ENCODE measurements at places on chromosomes 5 and 9.

- no peak for DNase-seq
Measured at GRCh38 chr5:172807766-172808311, 26.2 kb upstream of the ERGIC1 start.

DNA sequence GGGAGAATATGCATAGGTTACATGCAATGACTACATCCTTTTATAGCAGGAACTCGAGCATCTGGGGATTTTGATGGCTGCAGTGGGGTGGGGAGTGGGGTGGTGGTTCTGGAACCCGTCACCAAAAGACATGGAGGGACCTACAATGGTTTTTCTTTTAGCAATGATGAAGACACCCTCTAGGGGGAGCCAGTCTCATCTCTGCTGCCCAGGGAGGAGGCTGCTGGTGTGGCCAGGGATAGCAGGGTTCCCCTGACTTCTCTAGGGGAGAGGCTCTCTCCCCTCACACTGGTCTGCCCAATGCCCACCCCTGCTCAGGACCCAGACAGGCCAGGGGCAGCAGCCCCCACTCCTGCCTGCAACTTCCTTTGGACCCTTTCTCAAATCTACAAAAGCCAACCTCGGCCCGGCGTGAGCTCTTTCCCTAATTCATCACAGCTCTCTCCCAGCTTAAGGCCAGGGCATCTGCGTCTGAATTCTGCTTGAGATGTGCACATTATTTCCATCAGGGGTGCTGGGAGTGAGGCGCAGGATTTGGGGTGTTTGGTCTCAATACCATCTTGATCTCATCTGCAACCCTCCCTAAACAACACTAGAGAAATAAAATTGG, 73.6 kb upstream of the RETREG1 start:
- DNase-seq, result peak; percentile 22

DNA sequence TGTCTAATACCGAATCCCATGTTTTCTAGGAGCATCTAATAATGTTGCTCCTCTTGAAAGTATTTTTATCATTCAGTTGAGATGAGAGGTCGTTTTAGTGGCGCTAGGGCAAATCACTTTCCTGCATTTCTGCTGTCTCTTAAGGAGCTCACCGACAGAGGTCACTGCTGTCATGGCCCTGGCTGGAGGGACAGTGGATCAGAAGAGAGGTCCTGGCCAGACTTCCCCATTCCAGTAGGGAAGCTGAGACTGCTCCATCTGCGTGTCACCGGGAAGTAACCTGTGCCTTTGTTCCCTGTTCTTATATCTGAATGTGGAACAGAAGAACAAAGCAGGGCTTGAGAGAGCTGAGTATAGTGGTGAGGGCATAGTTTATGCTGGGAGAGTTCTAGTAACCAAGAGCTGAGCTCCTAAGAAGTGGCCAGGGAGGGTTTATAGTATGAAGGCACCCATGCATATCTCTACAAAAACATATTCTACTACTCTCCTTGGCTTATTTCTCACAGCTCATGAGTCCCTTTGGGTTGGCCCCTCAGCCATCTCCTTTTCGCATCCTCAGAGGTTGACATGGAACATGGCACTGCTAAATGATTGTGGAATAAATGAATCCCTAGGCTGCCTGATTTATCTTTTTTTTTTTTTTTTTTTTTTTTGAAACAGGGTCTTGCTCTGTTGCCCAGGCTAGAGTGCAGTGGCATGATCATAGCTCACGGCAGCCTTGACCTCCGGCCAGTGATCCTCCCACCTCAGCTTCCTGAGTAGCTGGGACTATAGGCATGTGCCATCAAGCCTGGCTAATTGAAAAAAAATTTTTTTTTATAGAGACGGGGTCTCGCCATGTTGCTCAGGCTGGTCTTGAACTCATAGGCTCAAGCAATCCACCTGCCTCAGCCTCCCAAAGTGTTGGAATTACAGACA, 27.2 kb downstream of the ATP6V0E1 start:
- DNase-seq, result peak; percentile 19

DNA sequence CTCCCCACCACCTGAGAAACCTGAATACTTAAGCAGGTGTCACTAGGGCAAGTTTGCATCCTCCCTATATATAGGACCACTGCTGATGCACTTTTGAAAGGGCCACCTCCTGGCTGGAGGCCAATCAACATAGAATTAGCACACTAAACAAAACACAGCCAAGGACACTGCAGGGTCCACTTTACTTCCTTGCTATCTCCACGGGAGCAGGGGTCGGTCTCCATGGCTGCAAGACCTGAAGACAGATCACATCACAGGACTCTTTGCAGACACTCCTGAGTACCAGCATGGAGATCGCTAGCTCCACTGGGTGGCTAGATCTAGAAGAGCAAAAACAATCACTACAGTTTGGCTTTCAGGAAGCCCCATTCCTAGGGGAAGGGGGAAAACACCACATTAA, 72.3 kb downstream of the C9orf153 start:
- no peak for DNase-seq

GRCh38 chr5:159671886-159672285, 244.4 kb upstream of the ADRA1B start:
- DNase-seq, result no peak

DNA sequence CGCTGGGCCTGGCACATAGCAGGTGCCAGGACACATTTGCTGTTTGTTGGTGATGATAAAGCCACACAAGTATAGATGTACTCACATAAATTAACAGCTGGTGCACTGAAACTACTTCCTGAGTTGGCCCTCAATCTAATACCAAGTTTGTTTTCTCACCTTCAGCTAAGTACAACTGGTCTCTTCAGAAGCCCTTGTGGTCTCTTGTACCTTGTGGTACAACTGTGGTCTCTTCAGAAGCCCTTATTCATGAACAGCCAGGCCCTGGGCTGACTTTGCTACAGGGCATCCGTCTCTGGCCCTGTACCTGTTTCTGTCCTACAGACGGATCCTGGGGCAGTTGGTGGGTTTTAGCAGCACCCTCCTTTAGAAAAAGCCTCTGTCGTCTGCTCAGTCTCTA, 81.5 kb downstream of the DAB2IP start:
- DNase-seq, result no peak

- no peak for DNase-seq
Measured at GRCh38 chr5:99544356-99544755, 615.5 kb upstream of the CHD1 start.

DNA sequence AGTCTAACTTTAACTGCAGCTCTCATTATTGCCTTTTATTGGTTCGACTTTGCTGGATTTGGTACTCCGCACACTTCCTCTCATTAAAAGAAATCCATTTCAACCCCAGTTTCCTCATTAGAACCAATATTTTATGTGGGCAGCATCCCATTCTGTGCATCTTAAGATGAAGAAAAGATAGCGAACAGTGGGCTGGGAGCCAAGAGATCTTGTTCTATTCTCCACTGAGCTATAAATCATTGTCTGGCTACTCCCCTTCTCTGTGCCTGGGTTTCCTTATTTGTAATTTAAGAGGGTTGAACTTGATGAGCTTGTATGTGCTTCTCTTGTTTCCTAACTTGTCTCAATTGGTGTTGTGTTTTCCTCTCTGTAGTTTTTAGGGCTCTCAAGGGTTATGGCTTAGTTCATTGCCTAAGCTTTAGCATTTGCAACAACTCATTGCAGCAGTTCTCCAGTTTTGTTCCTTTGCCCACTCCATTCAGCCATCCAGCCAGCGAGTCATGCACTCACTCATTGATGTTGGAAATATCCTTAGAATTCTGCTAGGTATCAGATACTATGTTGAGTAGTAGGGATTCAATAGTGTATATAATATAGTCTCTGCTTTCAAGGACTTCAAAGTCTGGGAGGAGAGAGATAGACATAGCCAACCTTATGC, 273.3 kb upstream of the TNC start:
- no peak for DNase-seq

GRCh38 chr5:178238711-178239592, 6.3 kb upstream of the PHYKPL start:
- DNase-seq, result no peak

DNA sequence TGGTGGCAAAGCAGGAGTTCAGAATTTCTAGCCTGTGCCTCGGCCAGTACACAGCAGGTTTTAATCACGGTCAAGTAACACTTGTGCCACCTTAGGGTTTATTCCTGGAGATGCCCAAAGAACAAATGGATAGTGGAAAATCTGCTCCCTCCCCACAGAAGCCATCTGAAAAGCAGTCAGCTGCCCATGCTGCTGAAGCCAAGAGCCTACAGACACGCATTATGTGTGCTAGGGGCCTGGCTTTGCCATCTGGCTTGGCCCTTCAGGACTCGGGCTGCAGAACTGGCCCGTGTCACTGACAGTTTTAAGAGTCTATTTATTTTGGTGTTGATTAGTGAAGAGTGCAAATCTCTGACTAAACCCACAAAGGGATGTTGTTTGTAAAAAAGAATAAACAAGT, 11.1 kb downstream of the ARSB start:
- no peak for DNase-seq

GRCh38 chr9:137243626-137244485, 2.8 kb downstream of the TUBB4B start:
- no peak for DNase-seq

DNA sequence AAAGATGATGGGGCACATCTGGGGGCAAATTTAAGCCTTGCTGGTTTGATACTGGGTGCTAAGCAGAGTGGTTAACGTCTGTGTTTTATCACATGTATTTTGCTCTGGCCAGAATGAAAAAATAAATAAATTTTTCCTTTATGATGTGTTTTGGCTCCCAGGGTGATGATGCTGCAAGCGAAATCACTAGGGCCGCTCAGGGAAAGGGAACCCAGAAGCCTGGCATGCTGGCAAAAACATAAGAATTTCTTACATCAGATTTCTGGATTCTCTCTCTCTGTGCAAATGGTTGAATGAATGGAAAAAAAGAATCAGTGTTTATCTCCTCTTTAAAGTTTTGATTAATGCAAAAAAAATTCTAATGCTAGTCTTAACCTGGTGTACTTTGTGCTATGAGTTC, 1975.2 kb upstream of the C9orf72 start:
- DNase-seq, result no peak

- no peak for DNase-seq
Measured at GRCh38 chr5:125722550-125722949, 700.7 kb upstream of the GRAMD2B start.

- DNase-seq, result no peak
Measured at GRCh38 chr5:104096451-104096850, 533.9 kb upstream of the NUDT12 start.

DNA sequence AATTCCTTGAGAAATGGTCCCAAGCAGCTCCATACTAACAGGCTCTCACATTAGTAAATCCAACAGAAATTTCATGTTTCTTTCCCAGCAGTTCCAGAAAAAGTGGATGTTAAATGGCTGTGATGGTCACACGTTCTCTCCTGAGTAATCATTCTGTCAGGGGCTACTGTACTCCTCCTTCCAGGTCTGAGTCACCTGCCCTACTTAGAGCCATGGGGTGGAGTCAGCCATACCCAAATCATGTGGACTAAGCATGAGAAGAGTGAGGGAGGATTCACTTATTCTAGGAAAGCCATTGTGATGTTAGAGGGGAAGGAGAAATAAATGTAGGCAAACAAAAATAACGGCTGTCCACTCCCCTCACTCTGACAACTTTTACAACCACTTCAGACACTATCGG, 547.2 kb downstream of the CSNK1G3 start:
- DNase-seq, result no peak

DNA sequence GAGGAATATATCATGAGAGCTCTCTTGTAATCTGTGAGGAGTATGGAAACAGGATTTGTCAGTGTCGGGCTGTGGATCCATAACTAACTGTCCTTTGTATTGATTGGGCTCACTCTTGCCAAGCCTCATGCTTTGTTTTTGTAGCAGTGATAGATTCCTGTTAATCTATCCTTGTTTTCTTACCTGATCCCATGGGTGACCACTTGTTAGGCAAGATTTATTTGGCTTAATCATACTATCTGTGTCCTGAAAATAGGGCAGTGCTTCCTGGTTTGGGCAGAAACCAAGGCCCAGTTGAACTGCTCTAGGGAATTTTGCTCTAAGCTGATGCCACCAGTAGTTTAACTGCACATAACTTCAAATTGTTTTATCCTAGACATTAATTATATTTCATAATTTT, 6.1 kb downstream of the NDFIP1 start:
- no peak for DNase-seq

DNA sequence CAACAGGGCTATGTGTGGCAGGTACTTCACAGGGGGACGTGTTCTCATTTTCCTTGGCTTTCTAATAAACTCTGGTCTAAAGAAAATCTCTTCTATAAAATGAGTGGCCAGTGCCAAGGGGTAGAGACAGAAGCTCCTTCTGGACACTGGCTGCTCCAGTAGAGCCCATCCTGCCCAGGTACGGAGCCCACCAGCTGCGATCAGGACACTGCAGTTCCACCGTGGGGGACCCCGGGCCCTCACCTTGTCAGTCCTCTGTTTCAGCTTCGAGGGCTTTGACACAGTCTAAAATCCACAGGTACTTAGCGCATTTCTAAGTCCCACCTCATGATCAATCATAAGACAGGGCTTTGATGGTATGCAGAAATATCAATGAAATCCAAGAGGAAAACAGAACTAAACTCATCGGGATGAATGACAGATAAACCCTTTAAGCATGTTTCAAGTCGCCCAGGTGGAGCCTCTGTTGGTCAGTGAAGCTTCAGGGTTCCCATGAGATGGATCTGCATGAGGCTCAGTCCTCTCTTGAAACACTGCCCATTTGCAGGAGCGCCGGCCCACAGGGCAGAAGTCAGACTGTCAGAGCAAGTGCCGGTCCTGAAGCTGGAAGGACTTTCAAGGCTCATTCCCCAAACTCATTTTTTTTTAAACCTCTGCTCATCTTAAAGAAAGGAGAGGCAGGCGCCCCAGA, 20.3 kb upstream of the TERT start:
- no peak for DNase-seq

DNA sequence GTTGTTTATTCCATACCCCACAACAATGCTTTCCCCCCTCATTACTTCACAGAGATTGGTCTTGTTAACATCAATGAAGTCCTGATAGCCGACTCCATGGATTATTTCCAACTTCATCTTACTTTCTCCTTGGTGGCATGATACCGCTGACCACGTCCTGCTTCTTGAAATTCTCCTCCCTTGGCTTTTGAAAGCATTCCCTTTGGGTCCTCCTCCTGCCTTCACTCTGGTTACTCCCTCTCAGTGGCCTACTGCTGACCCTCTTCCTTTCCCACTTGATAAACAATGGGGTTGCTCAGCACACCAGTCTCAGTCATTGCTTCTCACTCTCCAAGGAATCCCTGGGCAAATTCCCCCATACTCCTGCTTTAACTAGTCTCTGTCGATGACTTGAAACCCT, 283.9 kb downstream of the SEC61B start:
- DNase-seq, result no peak

DNA sequence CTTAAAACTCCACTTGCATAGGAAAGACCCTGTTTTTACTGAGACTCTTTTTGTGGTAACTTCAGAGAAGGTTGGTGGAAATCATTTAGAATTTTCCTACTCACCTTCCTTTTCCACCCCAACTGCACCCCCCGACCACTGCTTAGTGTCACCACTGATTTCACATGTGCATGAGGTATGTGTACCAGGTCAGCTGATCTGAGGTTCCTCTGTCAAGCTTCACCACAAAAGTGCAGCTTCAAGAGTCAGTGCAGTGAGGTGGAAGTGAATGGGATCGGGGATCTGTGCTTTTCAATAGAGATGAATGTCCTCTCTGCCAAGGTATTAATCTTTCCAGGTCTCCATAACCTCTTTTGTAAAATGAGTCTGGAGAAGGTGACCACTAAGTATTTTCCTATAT, 260.5 kb upstream of the WWC1 start:
- no peak for DNase-seq

- no peak for DNase-seq
Measured at GRCh38 chr5:137791799-137792198, 37.6 kb upstream of the HNRNPA0 start.

All from progenitor cell of endocrine pancreas (in vitro differentiated cells).